ENCODE measurements at places on chromosomes 11 and 22. TPM values are rescaled to one million over a fixed set of nuclear protein-coding genes. Genes with fewer than 3 reads are reported as not detected.

DNA sequence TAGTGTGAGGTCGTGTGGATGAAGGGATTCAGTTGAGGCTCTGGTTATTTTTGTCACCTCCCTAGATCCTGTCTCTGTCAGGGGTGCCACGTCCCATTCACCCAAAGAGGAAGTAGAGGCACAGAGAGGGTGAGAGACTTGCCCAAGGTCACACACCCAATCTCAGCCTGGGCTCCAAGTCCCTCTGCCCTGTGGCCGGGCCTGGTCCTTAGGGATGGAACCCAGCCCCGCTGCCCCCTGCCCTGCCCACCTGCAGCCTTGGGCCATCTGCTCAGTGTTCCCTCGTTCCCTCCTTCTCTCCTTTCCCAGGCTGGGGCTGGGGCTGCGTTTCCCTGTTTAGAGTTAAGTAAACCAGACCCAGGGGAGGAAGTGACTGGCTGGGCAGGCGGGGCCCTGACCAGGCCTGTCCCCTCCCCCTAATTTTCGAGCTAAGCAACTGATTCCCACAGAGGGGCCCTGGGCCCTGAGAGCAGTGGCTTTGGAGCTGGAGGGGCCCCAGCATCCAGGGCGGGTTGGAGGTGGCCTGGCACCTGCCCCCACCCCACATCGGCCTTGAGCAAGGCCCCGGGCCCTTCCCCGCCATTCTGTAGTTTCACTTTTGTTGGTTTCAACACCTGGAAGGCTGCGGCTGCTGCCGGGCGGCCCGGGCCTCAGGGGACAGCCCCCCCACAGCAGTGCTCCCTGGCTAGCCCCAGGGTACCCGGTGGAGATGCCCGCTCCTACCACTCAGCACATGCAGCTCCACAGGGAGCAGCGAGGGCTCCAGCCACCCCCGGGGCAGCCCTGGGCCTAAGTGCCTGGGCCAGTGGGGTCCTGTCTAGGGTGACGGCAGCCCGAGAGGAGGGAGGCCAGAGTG, 1.5 kb downstream of the TCIRG1 start:
- DNase-seq, result peak; percentile 69

GRCh38 chr11:63250162-63251050, 7.0 kb upstream of the SLC22A25 start:
- no peak for DNase-seq

DNA sequence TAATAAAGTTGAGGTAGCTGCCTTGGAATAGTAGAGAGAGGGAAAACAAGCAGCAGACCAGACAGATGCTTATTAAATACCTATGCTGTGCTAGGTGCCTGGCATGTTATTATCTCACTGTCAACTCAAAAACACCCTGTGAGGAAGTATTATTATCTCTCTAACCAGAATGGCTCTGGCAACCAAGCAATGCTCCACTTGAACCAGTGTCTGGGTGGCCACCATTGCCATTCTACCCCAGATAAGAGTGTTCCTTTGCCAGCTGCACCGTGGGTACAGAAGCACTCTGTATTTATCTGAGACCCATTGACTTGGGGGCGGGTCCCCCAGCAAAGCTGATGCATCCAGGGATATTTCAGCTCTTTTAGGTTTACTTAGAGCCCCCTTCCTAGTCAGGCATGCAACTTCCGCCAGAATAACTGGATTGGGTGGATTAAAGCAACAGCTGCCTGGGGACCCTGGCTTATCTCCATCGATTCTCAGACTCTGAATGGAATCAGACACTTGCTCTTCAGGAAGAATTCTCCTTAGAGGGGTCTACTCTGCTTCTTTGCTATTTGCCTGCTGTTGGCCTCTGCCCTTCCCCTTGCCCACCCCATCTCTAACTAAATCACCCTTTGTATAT, 49.1 kb downstream of the RCN1 start:
- no peak for DNase-seq

DNA sequence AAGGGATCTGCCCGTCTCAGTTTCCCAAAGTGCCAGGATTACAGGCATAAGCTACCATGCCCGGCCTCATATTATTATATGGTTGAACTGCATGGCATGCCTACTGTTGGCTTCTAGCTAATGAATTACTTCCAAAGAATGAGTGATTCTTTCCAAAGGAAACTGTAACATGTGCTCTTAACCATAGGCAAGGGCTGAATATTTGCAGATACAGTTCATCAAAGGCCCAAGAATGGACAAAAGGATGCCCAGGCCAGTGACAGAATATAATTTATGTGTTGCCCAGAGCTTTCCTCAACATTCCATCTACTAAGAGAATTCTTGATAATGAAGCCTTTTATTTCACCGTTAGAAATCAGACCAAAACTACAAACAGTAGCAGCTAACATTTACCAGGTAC, 27.0 kb upstream of the CCDC89 start:
- DNase-seq, result no peak

- no peak for DNase-seq
Observed at GRCh38 chr11:126146454-126147192, 64.8 kb downstream of the RPUSD4 start.

- DNase-seq, result no peak
Observed at GRCh38 chr22:37314315-37315074, 32.2 kb downstream of the CYTH4 start.

GRCh38 chr11:99781074-99781473, 760.3 kb downstream of the CNTN5 start:
- DNase-seq, result no peak

Gene OR52N2
- not detected for total RNA-seq

Gene MS4A13
- not detected for total RNA-seq

Gene MRGPRX4
- not detected for total RNA-seq

Gene NECTIN1
- 7.8 TPM for total RNA-seq

Gene ANO9
- total RNA-seq, result not detected

Gene RANGAP1
- total RNA-seq, result 78.5 TPM

Data from fibroblast of the aortic adventitia (primary cell).